ENCODE measurements at places on chromosomes 2 and 18.

DNA sequence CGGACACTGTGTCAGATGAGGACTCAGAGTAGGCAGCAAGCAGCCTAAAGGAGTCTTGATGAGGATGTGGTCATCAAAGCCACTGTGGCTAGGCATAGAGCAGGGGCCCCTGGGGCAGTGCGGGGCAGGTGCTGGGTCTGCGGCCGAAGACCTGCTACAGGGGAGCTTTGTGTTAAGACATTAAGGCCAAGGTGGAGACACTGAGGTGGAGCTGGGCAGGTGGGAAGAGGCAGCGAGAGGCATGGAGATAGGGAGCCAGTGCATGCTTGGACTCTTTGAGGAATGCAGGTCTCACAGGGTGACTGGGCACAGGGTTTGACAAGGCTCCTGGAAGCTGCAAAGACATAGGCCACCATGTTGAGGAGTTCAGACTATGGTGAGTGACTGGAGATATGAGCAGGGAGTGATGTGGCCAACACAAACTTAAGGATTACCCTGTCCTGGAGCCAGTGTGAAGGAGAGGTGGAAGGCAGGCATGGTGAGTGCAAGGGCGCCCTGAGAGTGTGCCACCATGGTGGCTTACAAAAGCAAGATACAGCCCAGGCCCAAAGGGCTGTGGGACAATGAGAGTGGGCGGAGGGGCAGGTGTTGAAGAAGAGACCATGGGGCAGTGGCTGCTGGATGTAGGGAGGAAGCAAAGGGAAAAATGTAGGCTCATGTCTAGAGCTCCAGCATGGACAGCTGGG, 450.9 kb upstream of the HS6ST1 start:
- DNase-seq, result no peak

DNA sequence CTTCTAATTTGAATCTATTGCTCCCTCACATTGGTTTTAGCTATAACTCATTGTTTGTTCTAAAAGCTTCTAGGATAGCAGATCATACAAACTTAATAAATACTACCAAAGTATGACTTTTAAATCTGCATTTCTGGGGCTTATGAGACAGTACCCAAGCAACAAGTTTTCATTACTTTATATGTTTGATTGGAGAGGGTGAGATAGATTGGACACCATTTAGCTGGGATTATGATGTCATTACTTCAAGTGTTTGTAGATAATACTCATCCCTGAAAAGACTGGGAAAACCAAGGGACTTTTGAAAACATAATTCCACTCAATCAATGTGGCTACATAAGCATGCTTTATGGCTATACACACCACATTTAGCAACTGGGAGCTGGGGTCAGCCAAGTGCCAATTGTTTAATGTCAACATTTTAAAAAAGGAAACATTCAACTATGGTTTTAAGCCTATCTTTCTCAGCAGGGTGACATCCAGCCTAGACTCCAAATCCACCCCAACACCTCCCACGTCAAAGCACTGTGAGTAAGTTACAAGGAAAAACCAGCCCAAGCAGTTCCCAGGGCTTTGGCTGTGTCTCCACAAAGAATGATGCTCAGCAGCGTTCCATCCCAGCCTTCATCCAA, 119.9 kb downstream of the ETAA1 start:
- DNase-seq, result no peak

GRCh38 chr2:204948024-204948763, 402.9 kb downstream of the PARD3B start:
- DNase-seq, result no peak

DNA sequence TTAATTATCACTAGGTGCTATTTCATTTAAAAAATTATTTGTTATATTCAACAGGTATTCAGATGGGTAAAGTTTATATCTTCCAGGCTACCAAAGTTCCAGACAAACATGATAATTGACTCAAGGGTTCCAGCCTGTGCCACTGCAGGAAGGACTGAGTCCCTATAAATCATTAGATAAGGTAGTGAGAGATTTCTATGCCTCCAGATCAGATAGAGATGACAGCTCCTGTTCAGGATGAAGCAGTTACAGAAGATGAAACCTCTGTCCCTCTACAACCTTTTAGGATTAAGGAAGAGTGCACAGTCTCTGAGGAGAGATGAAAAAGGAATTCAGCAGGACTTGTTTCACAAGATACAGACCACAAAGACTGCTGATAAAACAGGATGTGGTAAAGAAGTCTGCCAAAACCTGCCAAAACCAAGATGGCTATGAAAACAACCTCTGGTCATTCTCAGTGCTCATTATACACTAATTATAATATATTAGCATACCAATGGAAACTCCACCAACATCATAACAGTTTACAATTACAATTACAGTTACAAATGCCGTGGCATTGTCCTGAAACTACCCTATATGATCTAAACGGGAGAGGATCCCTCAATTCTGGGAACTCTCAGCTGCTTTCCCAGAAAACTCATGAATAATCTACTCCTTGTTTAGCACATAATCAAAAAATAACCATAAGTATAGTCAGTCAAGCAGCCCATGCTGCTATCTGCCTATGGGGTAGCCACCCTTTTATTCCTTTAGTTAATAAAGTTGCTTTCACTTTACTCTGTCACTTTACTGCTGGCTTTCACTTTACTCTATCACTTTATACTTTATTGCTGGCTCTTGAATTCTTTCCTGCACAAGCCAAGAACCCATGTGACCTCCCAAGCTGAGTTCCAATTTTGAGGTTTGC, 288.5 kb downstream of the PDE11A start:
- no peak for DNase-seq

GRCh38 chr18:47736376-47737140, 193.9 kb downstream of the SMAD2 start:
- no peak for DNase-seq

DNA sequence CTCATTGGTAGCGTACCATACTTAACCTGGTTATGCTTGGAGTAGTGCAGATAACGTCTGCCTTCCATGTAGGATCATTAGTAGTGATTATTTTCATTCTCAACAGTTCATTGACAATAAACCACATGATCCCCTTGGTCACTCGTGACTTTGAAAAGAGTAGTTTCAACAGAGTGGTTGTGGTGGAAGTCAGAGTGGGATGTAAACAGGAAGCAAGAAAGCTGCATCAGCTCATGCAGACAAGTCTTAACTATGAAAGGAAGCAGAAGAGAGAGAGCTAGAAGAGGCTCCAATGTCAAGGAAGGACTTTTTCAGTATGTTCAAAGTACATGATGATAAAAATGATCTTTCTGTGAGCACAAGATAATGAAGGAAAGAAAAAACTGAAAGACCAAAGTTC, 287.4 kb downstream of the MBD2 start:
- no peak for DNase-seq

Measured in NCI-H1092 treated with DMSO at 0.1 percent for 48 hours (cell line).